Osteoblast (primary cell): ENCODE measurements at places on chromosomes 2 and 18.

GRCh38 chr2:30899516-30900054 lies 92.3 kb upstream of the CAPN13 start:
- DNase-seq: no peak

DNA sequence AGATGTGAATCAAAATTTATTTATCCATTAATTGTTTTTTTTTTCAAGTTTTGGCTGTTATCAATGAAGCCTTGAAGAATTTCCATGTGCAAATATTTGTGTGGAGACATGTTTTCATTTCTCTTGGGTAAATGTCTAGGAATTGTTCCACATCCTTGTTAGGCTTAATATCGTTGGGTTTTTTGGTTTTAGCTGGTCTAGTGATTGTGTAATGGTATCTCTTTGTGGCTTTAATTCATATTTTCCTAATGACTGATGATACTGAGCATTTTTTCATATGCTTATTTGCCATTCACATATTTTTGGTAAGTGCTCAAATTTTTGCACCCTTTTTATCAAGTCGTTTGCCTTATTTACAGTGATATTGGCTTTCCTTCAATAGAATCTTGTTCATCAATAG lies 250.3 kb upstream of the EPHA4 start:
- DNase-seq: no peak

GRCh38 chr2:118519511-118519910 lies 327.9 kb downstream of the EN1 start:
- DNase-seq: no peak

DNA sequence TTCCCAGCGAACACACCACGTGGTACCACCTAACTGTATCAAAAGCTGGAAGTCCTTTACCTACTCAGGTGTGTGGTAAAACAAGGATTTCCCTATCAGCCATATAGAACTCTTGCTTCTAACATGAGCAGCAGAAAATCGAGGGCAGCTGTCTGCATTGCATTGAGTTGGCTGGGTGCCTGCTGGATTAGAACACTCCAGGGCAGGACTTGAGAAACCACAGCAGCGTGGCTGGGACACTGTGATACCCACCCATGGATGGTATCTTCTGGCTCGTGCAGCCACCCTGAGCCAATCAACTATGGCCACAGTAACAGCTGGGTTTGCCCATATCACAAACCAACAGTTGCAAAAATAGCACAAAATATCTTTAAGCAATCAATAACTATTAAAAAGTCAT lies 188.3 kb downstream of the FBXO15 start:
- no peak for DNase-seq

DNA sequence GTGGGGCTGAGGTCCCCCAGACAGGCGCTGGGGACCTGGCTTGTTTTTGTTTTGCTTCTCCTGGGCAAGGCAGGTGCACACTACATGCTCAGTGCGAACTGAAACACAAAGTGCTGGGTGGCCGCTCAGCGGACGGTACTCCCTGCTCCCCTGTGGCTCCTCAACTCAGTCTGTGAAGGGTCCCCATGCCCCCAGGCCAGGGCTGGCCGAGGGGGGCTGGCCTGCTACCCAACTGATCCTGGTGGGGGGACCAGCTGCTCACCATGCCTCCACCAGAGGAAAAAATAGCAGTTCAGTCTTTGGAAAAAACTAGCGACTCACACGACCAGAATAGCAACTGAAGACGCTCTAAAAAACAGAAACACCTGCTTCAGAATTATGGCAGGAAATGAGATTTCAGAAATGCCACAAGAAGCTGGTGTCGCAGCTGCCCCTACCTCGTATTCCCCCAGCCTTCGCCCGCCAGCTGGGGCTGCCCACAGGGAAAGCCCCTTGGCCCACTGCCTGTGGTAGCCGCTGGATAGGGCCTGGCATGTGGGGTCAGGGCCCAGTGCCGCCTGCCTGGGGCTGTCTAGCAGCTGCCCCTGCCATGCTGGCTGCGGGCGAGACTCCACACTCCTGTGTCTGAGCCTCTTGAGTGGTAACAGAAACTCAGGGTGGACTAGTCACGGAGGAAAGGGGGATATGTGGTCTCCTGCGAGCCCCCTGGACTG lies 43.7 kb downstream of the MEX3C start:
- DNase-seq: no peak

GRCh38 chr2:203650860-203651613 lies 55.4 kb upstream of the CD28 start:
- DNase-seq: peak; percentile 71

DNA sequence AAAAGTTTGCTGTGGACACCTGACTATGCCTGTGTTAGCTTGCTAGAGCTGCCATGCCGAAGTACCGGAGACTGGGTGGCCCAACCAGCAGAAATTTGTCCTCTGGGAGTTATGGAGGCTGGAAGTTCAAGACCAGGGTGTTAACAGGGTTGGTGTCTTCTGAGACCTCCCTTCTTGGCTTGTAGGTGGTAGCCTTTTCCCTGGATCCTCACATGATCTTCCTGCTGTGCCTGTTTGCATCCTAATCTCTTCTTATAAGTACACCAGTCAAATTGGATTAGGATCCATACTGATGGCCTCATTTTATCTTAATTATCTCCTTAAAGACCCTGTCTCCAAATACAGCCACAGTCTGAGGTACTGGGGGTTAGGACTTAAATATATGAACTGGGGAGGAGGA lies 845 bp downstream of the TMEM177 start:
- DNase-seq: no peak

GRCh38 chr18:36381075-36381474 lies 83.6 kb downstream of the FHOD3 start:
- peak; percentile 71 for DNase-seq

- DNase-seq: peak; percentile 90
These were observed 23.3 kb downstream of the RAB31 start for GRCh38 chr18:9731380-9731779.

GRCh38 chr2:196479350-196479749 lies 160.2 kb upstream of the CCDC150 start:
- peak; percentile 86 for DNase-seq

DNA sequence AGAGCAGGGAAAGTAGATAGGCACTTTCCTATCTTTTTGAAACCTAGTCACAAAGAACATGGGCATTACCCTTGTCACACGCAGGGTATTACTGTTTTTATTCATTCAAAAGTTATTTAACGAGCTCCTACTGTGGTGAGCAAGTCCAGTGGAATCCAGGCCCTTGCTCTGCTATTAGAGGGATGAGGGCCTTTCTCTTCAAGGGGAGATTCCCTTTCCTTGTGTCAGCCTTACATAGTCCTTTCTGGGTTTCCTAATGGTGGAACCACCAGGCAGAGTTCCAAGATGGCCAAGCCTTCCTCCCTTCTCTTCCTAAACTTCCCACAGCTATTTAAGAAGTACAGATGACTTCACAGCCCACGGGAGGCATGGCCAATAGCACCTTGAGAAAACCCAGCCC lies 64.6 kb downstream of the SPTBN1 start:
- DNase-seq: peak; percentile 71

DNA sequence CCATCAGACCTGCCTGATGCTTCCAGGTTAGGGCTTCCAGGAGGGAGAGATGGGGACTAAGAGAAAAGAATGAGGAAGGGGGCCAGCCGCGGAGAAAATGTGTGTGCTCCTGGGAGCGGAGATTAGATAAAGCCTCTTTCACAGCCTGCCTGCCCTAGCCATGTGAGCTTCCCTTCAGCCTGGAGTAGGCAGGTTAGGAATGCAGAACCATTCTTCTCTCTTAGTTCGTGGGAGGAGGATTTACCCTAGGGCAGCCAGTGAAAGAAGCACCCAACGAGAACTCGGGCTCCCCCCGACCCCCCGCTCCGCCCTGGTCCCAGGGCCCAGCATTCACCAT lies 36.1 kb downstream of the POMC start:
- DNase-seq: no peak

DNA sequence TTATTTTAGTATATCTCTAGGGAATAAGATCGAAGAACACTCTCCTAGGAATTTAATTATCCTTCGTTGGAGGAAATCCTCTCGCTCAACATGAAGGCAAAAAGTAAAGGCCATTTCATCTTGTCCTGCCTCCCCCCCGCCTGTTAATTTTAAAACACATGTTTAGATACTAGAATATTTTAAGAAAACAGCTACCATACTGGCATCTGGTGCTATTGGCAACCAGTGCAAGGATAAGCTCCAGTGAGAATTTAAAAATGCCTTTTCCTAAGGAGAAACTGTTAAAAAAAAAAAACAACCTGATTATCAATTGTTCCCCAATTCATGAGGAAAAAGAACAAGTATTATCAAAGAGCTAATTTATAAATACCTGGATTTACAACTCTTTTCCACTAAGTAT lies 864.7 kb downstream of the NRXN1 start:
- no peak for DNase-seq

- peak; percentile 93 for DNase-seq
These were observed 9.1 kb upstream of the ARID5A start for GRCh38 chr2:96527286-96528005.
